ENCODE measurements at places on chromosomes 2 and 18. TPM values are rescaled to one million over a fixed set of nuclear protein-coding genes. Genes with fewer than 3 reads are reported as not detected.

Gene ANKRD62
- total RNA-seq = not detected

Gene GKN1
- not detected for total RNA-seq

Gene NEMP2
- 5.0 TPM for total RNA-seq

Gene SPOPL
- 31.5 TPM for total RNA-seq

Gene NT5C1B
- total RNA-seq = 0.17 TPM

Gene TRIM54
- total RNA-seq = not detected

Gene CD207
- not detected for total RNA-seq

Gene ATF2
- total RNA-seq = 48.2 TPM

Gene ERICH2
- total RNA-seq = 2.4 TPM

Gene SESTD1
- total RNA-seq = 32.1 TPM

Gene SLC38A11
- not detected for total RNA-seq

Gene NEURL3
- total RNA-seq = not detected

Gene LIMS3
- total RNA-seq = 0.83 TPM

Gene FBXO41
- 7.1 TPM for total RNA-seq

Gene TMEM247
- total RNA-seq = not detected
